Kasumi-1 (cell line): ENCODE measurements at places on chromosomes 2 and 18.

- no peak for DNase-seq
These were observed 456.7 kb downstream of the SOX11 start for GRCh38 chr2:6148882-6149281.

DNA sequence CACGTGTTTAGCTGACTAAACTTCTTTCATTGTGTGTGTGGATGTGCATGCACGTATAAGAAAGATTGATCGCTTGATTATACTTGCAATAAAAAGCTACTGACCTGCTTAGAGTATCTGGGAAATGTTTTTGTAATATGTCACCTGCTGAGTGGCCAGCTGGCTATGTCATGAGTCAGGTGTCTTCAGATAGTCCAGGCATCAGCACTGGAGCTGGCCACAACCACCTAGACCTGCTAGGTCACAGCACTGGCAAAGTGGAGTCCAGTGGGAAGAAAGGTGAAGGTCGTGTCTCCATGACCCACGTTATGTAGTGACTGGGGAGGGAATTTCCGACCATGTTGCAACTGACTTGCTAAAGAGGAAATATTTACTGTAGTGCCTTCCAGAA is 147.0 kb downstream of the ESCO1 start:
- no peak for DNase-seq

GRCh38 chr2:45285311-45285710 is 276.1 kb upstream of the SIX2 start:
- DNase-seq, result no peak

DNA sequence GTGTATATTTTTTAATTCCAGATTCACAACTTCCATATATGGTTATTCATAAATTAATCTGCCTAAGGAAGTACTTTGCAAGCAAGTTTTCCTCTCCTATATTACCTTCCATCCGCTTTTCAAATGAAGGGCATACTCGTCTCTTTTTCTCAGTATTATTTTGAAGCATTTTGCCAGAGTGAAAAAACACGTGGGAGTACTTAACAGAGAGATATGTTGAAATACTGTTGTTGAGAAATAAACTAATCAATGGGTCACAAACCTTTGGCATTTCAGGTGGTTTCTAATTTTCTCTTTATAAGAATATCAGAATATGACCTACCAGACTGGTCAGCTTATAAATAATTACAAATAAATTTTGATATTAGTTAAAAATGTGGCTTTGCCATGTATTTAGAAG is 67.6 kb downstream of the CCDC102B start:
- DNase-seq, result no peak

DNA sequence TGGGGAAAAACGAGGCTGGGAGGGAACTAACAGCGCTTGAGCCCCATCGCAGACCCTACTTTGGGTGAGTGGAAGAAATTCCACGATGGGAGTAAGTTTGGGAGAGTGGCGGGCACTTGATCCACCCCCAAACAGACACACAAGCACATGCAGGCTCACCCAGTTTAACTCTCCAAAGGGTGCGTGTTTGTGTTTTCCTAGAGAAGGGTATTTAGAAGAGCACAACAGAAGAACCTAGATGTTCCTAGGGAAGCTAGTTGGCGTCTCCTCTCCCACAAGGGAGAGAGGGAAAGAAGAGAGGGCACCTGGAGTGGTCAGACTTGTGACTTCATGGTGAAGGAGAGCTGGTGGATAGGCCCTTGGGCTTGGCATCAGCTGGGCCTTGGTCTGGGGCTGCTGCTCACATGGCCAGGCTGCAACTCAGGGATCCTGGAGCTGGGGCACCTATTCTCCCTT is 3.2 kb downstream of the GATA6 start:
- no peak for DNase-seq

GRCh38 chr18:9861157-9861556 is 24.6 kb upstream of the TXNDC2 start:
- no peak for DNase-seq
